Breast epithelium (tissue), 4 donors: ENCODE measurements at places on chromosomes 2 and 18.
A peak's percentile ranks its signal among the peaks of the same experiment; 100 is the strongest.

DNA sequence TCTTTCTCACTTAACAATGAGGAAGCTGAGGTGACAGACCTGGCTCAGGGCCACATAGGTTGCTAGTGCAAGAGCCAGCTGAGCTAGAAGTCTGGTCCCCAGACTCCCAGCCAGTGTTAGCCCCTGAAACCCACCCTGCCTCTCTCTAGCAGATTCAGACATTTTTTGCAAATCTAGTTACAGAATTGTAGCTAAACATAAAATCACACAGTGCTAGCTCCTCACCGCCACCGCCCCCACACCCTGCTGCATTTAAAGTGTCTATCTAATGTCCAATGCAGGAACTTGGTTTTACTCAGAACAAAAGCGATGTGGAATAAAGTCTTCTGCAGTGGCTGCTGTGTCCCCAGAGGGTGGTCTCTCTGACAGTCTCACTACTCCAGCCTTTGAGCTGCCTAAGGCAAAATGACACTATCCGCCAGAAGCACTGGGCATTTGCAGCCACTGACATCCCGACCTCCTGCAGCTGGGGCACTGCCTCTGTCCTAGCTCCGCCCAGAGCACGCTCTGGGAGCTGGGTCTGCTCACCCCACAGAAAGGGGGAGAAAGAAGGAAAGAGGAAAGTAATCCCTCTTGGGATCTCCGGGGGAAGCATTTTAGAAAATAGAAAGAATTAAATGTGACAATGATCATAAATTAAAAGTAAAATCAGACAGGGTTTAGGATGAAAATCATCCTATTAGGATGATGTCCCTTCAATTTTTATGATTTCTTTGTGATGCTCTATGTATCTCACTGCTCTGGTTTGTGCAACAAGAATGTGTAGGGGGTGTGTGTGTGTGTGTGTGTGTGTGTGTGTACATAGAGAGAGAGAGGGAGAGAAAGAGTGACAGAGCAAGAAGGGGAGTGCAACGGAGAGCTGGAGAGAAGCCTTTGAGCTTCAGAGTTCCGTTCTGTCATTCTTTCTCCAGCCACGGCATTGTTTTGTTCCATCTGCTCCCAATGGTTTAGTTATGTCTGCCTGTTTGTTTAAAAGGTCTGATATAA is 50.5 kb upstream of the ST8SIA3 start:
- no peak for DNase-seq
- H3K36me3 ChIP-seq, result no peaks in the 10 kb centered on the region
- no peak overlapping the region for H3K27ac ChIP-seq
- H3K4me1 ChIP-seq, result no peaks in the 10 kb centered on the region
- no peak overlapping the region for H3K4me3 ChIP-seq

DNA sequence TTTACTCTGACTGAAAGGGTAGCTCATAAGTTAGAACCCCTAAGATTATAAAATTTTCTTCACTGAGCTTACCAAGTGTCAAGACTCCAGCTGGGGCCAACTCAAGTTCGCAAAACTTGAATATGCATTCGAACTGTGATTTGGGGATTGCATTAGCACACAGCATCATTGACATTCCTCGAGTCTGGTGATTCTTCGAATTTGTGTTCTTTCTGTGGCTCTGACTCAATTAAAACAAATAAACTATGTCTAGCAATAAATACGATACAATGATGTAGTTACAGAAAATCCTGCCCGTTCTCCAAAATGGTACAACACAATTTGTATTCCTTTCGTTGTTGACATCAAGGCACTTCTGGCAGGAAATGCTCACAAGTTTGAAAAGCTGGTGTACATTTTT is 11.1 kb downstream of the CCL20 start:
- H3K4me1 ChIP-seq, result no peaks in the 10 kb centered on the region
- H3K36me3 ChIP-seq, result no peaks in the 10 kb centered on the region
- H3K27me3 ChIP-seq, result no peaks in the 10 kb centered on the region
- H3K27ac ChIP-seq, result no peak overlapping the region
- H3K4me3 ChIP-seq, result no peak overlapping the region
- no peak for DNase-seq

- H3K4me3 ChIP-seq, result no peak overlapping the region
- H3K36me3 ChIP-seq, result no peaks in the 10 kb centered on the region
- H3K4me1 ChIP-seq, result no peaks in the 10 kb centered on the region
Observed at GRCh38 chr2:128914320-128914719, 595.7 kb upstream of the HS6ST1 start.

- H3K27me3 ChIP-seq, result no peaks in the 10 kb centered on the region
- no peaks in the 10 kb centered on the region for H3K4me1 ChIP-seq
- no peak for DNase-seq
- H3K27ac ChIP-seq, result no peak overlapping the region
- no peak overlapping the region for H3K4me3 ChIP-seq
- no peaks in the 10 kb centered on the region for H3K36me3 ChIP-seq
Observed at GRCh38 chr2:105502625-105503334, 103.9 kb upstream of the FHL2 start.

- H3K4me1 ChIP-seq, result no peaks in the 10 kb centered on the region
- H3K4me3 ChIP-seq, result no peak overlapping the region
- no peaks in the 10 kb centered on the region for H3K27me3 ChIP-seq
- no peaks in the 10 kb centered on the region for H3K36me3 ChIP-seq
Observed at GRCh38 chr2:7795778-7796563, 878.8 kb downstream of the RNF144A start.

DNA sequence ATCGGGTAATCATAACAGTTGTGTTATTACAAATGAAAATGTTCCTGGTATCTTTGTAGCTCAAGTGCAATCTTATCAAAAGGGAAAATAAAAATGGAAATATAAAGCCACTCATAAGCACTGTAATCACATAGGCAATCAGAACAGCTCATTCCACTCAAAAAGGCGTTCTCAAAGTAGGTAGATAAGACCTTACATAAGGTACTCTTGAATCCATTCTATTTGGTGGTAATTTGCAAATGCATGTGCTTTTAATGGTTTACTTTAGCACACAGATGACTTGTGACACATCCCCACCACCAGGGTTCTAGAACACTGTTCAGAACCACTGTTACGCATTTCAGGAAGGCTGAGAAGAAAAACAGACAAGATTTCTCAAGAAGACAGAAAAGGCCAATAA is 86.7 kb upstream of the NARS1 start:
- peaks cover 4% of the 10 kb centered on the region for H3K4me1 ChIP-seq
- H3K4me3 ChIP-seq, result no peak overlapping the region
- no peaks in the 10 kb centered on the region for H3K27me3 ChIP-seq
- no peak overlapping the region for H3K27ac ChIP-seq

- no peaks in the 10 kb centered on the region for H3K36me3 ChIP-seq
- H3K4me3 ChIP-seq, result no peak overlapping the region
- no peaks in the 10 kb centered on the region for H3K27me3 ChIP-seq
- DNase-seq, result no peak
- H3K4me1 ChIP-seq, result no peaks in the 10 kb centered on the region
Observed at GRCh38 chr2:190136825-190137224, 74.3 kb upstream of the MSTN start.

- no peaks in the 10 kb centered on the region for H3K36me3 ChIP-seq
- no peaks in the 10 kb centered on the region for H3K27me3 ChIP-seq
- no peak for DNase-seq
- H3K27ac ChIP-seq, result no peak overlapping the region
Observed at GRCh38 chr2:215685238-215685990, 249.5 kb upstream of the FN1 start.

- H3K4me3 ChIP-seq, result peak overlapping the region; percentile 62
- no peaks in the 10 kb centered on the region for H3K27me3 ChIP-seq
- H3K36me3 ChIP-seq, result no peaks in the 10 kb centered on the region
- peak overlapping the region; percentile 81 for H3K27ac ChIP-seq
- H3K4me1 ChIP-seq, result no peaks in the 10 kb centered on the region
Observed at GRCh38 chr18:34493566-34494358, 216.3 kb upstream of the DTNA start.

- no peaks in the 10 kb centered on the region for H3K27me3 ChIP-seq
- H3K36me3 ChIP-seq, result no peaks in the 10 kb centered on the region
- H3K27ac ChIP-seq, result peak overlapping the region; percentile 3
- H3K4me1 ChIP-seq, result no peaks in the 10 kb centered on the region
- DNase-seq, result no peak
Observed at GRCh38 chr2:239245872-239246721, 154.7 kb downstream of the HDAC4 start.

GRCh38 chr2:46123013-46123412 is 174.2 kb upstream of the EPAS1 start:
- H3K27me3 ChIP-seq, result no peaks in the 10 kb centered on the region
- no peak overlapping the region for H3K27ac ChIP-seq
- no peaks in the 10 kb centered on the region for H3K36me3 ChIP-seq
- H3K4me1 ChIP-seq, result no peaks in the 10 kb centered on the region
- no peak for DNase-seq

DNA sequence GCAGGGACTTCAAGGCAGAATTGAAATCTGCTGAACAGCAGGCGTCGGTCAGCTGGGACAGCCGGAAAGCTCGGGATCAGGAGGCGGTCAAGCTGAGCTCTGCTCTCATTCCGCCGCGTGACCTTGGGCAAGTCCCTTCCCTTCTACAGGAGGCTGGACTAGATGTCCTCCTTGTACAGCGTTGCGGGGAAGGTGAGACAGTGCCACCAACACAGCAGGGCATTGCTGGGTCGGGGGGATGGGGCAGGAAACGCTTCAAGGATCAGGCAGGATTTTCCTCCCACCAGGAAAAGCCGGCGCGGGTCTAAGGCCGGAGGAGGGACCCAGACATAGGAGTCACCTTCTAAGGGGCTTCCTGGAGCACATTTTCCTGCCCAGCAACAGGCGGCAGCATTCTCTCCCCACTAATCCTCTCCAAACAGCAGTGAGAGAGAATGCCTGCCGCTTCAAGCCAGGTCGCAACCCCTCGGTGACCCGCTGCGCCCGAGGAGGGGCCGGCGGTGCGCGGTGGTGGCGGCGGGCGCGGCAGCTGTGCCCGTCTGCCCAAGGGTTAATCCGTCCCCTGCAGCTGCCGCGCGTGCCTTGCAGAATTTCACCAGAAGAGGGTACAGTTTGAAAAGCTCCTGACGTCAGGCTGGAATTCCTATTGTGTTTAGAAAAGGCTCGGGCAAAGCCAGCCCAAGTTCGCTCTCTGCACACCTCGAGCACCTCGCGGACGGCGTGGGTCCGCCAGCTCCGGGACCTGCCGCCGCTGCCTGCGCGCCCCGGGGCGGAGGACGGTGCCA is at the start of gene KCNF1:
KCNF1 (plus strand) TSS at position 644 of the 785 bp plus-strand sequence. CDS start 493 bp downstream, outside the sequence.
- H3K27me3 ChIP-seq, result peaks cover 42% of the 10 kb centered on the region
- no peak within 1 kb of the TSS for H3K27ac ChIP-seq
- H3K4me1 ChIP-seq, result no peaks in the 10 kb centered on the region
- peak within 1 kb of the TSS; percentile 35 for H3K4me3 ChIP-seq
- peak; percentile 37 for DNase-seq

DNA sequence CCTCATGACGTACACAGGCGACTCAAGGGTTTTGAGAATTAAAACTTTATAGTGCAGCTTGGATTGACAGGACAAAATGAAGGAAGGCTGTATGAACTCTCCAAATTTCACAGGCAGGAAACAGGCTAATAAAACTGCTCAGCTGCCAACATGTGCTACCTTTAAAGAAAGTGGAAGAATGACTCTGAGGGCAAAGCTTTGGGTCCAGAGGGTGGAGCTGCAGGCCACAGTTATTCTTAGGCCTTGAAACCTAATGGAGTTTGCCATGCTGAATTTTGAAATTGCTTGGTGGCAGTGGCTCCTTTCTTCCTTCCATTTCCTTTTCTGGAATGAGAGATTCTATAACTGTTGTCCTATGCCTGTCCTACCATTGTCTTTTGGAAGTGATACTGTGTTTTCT is 34.8 kb downstream of the HAT1 start:
- no peaks in the 10 kb centered on the region for H3K27me3 ChIP-seq
- H3K27ac ChIP-seq, result no peak overlapping the region
- DNase-seq, result no peak
- no peak overlapping the region for H3K4me3 ChIP-seq
- no peaks in the 10 kb centered on the region for H3K4me1 ChIP-seq

- no peaks in the 10 kb centered on the region for H3K36me3 ChIP-seq
- H3K4me1 ChIP-seq, result no peaks in the 10 kb centered on the region
Observed at GRCh38 chr2:113872201-113872600, 17.7 kb upstream of the ACTR3 start.

DNA sequence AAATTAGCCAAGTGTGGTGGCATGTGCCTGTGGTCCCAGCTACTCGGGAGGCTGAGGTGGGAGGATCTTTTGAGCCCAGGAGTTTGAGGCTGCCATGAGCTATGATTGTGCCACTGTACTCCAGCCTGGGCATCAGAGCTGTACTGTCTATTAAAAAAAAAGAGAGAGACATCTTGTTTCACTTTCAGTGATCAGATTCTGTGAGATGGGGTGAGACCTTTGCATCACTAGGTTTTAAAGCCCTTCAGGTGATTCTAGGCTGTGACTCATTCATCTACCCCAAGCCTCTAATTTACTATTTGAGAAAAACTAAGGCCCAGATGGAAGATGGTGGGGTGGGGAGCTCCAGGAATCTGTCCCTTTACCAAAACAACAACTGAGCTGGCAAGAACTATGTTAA is 7.1 kb downstream of the C2orf92 start:
- no peak overlapping the region for H3K4me3 ChIP-seq
- H3K36me3 ChIP-seq, result no peaks in the 10 kb centered on the region
- H3K27ac ChIP-seq, result no peak overlapping the region
- no peaks in the 10 kb centered on the region for H3K27me3 ChIP-seq

- no peak for DNase-seq
- no peaks in the 10 kb centered on the region for H3K36me3 ChIP-seq
- no peaks in the 10 kb centered on the region for H3K4me1 ChIP-seq
- no peaks in the 10 kb centered on the region for H3K27me3 ChIP-seq
Observed at GRCh38 chr18:79352432-79352831, 43.3 kb upstream of the NFATC1 start.

DNA sequence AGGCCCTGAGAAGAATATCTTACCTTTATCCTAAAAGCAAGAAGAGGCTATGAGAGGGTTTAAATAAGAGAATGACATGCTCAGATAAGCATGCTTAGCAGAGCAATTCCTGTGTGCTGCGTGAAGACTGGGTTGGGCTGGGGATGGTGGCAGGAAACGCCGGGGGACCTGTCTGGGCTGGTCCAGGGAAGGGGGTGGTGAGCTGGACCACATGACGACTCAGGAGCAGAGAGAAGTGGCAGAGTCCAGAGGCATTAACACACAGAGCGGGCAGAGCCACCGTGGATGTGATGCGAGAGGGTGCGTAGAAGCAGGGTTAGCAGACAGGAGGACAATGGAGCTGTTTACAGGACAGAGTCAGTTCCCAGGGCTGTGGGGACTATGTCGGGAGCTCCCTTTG is 84.5 kb downstream of the ZBTB7C start:
- no peaks in the 10 kb centered on the region for H3K27me3 ChIP-seq
- peak; percentile 75 for DNase-seq
- H3K27ac ChIP-seq, result peak overlapping the region; percentile 63
- no peak overlapping the region for H3K4me3 ChIP-seq
- H3K36me3 ChIP-seq, result no peaks in the 10 kb centered on the region
- no peaks in the 10 kb centered on the region for H3K4me1 ChIP-seq

DNA sequence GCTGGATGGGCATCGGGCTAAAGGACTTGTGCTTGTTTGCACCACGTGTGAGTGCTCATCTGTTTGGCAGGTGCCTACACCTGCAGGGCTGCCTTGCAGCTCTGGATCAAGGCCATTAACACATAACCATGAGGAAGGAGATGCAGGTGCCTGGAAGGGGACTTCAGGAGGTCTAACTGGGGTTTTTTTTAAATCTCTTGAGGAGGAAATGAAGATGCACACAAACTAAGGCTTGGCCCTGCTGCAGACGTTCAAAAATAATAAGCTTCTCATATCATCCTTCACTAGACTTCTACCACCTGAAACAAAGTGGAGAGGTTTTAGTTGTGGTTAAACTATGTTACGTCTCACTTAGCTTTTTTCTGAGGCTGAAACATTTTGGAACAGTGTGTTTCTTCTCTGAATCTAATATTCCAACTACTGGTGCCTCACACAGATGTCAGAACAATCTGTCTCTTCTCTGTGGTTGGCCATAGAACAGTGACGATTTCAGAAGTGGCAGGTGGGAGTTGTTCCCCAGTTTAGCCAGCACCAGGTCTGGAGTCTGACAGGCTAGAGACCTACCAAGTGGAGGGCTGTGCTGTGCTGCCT is 36.5 kb downstream of the BCL2L11 start:
- no peaks in the 10 kb centered on the region for H3K27me3 ChIP-seq
- no peak overlapping the region for H3K4me3 ChIP-seq
- H3K27ac ChIP-seq, result no peak overlapping the region
- no peaks in the 10 kb centered on the region for H3K36me3 ChIP-seq
- DNase-seq, result no peak
- H3K4me1 ChIP-seq, result peaks cover 18% of the 10 kb centered on the region
